Stimulated activated CD4-positive, alpha-beta T cell treated with anti-CD3 and anti-CD28 coated beads, TNF-alpha, amount 100 ng/mL, for 48 hours (primary cell): ENCODE measurements at places on chromosomes 1 and 21.

DNA sequence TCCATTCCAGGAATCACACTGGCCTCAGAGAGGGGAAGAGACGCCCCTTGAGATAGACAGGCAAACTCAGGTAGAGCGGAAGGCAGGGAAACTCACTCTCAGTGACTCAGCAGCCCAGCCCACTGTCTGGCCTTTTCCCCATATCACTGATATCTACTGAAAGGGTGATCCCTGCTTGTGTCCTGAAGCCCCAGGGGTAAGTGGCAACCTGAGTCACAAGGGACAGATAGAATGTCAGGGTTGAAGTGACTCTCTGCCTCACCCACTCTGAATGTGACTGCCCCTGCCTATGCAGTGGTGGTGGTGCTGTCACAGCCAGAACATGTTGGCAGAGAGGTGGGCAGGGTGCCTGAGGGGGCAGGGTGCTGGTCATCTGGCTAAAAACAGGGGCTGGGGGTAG, 157.5 kb upstream of the FGGY start:
- DNase-seq: no peak

DNA sequence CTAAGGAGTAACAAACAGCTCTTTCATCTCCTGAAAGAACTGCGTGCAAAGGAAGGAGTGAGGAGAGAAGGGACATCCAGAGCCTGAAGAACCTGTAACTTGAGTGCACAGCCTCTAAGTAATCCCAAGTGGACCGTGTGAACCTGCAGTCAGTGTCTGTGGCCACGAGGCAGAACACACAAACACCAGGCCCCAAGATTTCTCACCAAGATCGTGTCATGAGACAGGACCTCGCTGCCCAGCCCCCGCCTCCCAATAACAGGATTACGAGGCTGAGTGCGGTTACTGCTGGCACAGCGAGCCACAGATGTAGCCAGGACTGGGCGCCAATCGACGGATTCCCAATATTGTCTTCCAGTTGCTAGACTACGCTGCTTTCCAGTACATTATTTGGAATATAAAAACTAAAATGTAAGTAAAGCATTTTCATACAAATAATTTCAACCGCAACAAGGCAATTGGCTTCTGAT, 101.3 kb upstream of the SLC25A33 start:
- DNase-seq: no peak

GRCh38 chr1:39258146-39258924, 53.8 kb downstream of the MACF1 start:
- DNase-seq: peak; percentile 52

- no peak for DNase-seq
Measured at GRCh38 chr1:9853249-9853595, 29.5 kb upstream of the CLSTN1 start.

GRCh38 chr1:54791880-54792522, 9.1 kb downstream of the TTC22 start:
- DNase-seq: peak; percentile 52

- no peak for DNase-seq
Measured at GRCh38 chr1:87785386-87785785, 456.7 kb downstream of the LMO4 start.

DNA sequence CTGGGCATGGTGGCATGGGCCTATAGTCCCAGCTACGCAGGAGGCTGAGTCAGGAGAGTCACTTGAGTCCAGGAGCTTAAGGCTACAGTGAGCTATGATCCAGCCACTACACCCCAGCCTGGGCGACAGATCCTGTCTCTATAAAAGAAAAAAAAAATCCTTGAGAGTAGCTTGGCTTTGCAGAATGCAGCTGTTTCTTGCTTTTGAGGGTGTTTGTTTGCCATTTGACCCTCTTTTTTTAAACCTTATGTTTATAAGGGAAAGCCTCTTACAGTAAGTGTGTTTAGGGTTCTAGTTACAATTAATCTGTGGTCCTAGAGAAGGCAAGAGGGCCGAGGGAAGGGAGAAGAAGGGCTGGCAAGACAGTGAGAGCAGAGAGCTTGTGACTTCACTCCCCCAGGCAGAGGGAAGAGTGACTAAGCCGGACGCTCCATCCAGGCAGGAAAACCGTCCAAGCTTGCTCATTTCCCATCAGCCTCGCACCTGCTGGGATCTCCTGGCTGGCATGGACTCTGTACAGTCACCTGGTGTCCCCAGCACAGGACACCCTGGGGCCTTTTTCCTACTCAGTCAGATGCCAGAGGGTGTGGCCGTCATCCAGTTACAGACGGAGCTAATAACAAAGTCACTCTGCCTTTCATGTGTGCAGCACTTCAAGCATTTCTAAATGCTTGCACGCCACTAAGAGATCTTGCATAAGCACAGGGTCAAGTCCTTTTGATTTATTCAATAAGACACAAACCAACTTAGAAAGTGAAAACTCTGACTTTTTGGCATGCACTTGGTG, 55.5 kb upstream of the PSEN2 start:
- no peak for DNase-seq

DNA sequence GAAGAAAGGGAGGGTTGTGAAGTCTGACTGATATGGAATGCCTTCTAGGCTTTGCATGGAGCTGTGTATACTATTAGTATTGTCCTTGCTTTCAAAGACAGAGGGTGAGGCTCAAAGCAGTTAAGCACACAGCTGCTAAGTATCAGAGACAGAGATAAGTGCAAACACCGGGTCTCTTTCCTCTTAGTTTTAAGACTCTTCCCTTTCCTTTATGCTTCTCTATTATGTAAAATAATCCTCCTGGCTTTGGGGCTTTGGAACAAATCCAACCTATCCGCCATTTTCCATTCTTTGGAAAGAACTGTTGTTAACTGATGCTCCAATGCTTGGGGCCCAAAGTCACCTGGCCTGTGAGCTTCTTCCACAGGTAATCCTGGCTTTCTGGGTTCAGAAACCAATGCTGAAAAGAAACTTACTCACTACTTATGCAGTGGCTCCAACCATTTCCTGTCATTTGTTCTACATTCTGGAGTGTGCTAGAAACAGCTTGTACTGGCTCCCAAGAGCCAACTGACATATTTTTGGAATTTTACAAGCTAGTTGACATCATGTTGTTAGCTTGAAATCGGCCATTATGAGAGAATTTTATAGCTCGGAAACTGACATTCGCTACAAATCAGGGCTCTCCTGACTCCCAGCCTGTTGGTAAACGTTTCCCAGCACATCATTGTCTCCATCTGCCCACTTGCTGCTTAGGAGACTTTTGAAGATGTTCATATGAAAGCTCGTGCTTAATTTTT, 67.5 kb downstream of the DNTTIP2 start:
- no peak for DNase-seq
